Glutamatergic neuron (in vitro differentiated cells): ENCODE measurements at places on chromosomes 6 and 20. TPM values are rescaled to one million over a fixed set of nuclear protein-coding genes. Genes with fewer than 3 reads are reported as not detected.
A peak's percentile ranks its signal among the peaks of the same experiment; 100 is the strongest.

GRCh38 chr6:48733581-48733980 lies 622.6 kb upstream of the PTCHD4 start:
- DNase-seq = no peak

- DNase-seq = no peak
These were observed 72.7 kb upstream of the CCN6 start for GRCh38 chr6:111980971-111981840.

DNA sequence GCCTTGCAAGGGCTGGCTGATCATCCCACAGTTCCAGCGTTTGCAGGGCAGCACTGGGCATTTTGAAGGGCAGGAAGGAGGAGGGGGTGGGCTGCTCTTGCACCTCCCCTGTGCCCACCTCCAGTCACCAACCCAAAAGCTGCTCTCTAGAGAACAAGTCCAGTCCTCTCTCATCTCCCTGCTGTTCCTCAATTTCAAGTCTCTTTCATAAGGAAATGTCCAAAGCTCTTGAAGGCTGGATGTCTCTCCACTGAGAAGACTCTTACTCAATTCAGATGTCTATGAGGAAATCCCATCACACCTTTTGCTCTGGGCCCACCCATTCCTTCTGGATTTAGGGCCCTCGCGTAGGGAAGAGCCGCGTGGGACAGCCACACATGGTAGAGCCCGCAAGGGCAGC lies 31.7 kb downstream of the WRNIP1 start:
- no peak for DNase-seq

GRCh38 chr6:123808556-123808955 lies 4.9 kb downstream of the NKAIN2 start:
- no peak for DNase-seq

DNA sequence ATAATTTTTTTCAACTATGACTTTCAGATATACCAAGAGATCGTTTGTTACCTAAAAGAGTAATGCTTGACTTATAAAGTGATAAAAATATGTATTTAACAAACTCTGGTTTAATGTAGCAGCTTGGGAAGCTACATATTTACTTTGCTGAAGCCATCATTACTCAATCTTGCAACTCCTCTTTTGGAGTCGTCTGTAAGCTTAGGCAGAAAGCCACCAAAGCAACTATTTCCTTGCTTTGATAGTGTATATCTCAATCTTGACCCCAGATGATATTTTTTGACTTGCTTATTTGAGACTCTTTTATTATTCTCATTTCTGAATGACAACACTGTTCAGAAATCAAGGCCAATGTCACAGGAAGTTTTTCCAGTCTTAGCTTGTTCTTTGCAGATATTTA lies 183.0 kb downstream of the SAMD5 start:
- DNase-seq = no peak

- DNase-seq = no peak
These were observed 122.4 kb upstream of the VGLL2 start for GRCh38 chr6:117142995-117143394.

DNA sequence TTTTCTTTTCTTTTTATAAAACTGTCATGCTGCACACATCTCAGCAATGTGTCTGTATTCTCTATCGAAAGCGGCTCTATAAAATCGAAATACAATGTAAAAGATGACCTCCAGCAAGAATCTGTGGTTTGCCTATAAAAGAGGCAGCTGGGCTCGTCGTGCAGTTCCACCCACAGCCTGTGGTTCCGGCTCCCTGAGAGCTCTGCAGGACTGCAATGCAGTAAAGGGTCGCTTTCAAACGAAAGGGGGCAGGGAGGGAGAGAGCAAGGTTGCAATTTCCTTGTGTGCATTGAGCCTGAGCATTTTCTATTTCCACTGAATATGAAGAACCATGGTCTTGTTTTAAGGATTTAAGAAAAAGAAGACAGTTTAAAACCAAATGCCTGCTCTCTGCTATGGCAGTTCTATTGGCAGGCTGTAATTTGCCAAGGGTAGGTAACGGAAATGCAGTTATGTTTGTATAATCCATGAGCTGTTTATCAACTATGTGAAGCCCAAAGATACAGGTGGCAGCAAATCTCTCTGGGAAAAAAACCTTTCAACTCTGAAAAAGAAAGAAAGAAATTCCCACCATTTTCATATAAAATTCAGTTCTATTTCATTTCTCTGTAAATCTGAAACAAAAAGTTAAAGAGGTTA lies 236.5 kb downstream of the HACE1 start:
- DNase-seq = peak; percentile 43

- DNase-seq = no peak
These were observed 12.8 kb upstream of the SERPINB1 start for GRCh38 chr6:2854396-2854982.

GRCh38 chr6:31768363-31769257 lies 6.2 kb downstream of the SAPCD1 start:
- no peak for DNase-seq

DNA sequence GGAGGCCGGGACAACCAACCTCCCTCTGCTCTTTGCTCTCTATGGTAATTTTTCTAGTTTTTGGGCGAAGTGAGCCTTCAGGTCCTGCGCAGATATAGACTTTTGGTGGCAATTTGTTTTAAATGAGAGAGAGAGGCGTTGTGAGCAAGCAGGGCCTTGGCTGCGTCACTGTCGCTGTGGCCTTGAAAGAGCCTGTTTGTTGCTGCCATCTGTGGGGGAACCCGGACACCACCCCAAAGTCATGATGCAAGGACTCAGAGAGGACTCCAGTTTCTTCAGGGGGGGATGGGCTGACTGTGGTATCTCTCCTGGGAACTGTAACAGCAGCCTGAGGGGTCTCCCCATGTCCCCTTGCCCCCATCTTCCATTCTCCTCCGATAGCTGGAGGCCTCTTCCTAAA lies 462.7 kb upstream of the SULF2 start:
- DNase-seq = no peak

- peak; percentile 18 for DNase-seq
These were observed 989 bp downstream of the FITM2 start for GRCh38 chr20:44309763-44310663.

- no peak for DNase-seq
These were observed 593.3 kb upstream of the HS3ST5 start for GRCh38 chr6:114936080-114936479.

- no peak for DNase-seq
These were observed 68.7 kb downstream of the ENPP1 start for GRCh38 chr6:131876545-131876944.

DNA sequence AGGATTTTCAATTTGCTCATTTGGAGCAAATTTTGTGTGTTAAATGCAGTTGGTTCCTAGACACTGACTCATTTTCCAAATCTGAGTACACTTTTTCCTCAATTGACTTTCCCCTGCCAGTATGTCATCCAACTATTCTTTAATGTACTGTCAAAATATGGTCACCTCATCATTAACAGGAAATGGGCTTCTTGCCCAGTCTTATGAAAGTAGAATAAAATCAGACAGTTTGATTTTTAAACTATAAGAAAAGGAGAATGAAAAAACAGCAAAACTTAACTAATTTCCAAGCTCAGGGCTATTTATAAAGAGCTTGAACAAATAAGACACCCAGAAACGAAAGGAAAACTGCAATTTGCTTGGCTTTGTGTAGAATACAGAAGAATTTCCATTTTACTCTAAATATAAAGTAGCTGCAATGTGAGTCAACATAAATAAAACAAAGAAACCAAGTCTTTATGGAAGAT lies 43.7 kb upstream of the RAB23 start:
- DNase-seq = no peak

- no peak for DNase-seq
These were observed 2.0 kb downstream of the HLA-B start for GRCh38 chr6:31354864-31355582.

GRCh38 chr6:7324520-7324919 lies 11.5 kb upstream of the SSR1 start:
- no peak for DNase-seq

DNA sequence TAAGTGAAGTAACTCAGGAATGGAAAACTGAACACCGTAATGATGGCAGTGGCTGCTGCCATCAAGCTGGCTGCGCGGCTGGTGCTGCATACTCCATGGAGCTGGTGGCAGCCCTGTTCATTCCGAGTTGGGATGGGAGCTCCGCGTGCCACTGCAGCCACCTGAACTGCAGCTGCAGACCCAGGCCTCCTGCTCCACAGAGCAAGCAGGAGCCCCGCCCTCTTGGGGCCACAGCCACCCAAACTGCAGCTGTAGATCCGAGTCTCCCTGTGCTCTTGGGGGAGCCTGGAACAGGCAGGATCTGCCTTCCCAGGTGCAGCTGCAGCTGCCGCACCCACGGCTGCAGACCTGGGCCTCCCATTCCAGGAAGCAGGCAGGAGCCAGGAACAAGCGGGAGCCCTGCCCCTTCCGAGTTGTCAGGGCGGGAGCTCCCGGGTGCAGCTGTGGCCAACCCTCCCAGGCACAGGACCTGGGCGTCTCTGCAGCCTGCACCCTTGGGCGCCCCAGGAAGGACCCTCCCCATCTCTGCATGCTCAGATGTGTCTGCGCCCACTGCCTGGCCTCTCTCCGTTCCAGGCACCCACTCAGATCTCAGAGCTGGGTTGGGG lies 120.2 kb downstream of the GMPR start:
- no peak for DNase-seq

DNA sequence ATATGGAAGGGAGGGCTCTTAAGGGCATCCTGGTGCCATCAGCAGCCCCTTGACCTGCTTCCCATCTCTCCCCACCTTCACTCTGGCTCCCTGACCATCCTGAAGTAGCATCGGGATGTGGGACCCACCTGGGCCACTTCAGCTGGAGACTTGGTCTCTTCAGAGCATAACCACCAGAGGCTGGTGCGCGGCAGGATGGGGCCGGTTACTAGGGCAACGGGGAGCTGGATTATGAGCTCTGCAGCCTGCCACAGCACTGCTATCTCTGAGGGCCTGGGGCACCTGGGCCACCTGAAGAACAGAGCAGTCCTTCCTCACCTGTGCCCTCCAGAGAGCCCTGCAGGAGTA lies 79.7 kb downstream of the SYNJ2 start:
- DNase-seq = no peak

GRCh38 chr6:108820006-108820405 lies 28.2 kb upstream of the ARMC2 start:
- DNase-seq = no peak

GRCh38 chr20:18304618-18305017 lies 16.3 kb downstream of the ZNF133 start:
- DNase-seq = no peak

GRCh38 chr20:45176526-45177267 lies 2.0 kb downstream of the PI3 start:
- no peak for DNase-seq

- DNase-seq = no peak
These were observed 270.6 kb downstream of the PRL start for GRCh38 chr6:22026164-22026678.

- DNase-seq = no peak
These were observed 15.9 kb downstream of the OR2A4 start for GRCh38 chr6:131685266-131685780.

- no peak for DNase-seq
These were observed 76.3 kb downstream of the SYCP2L start for GRCh38 chr6:10963113-10963512.

GRCh38 chr6:52494298-52495072 lies 74.3 kb downstream of the EFHC1 start:
- no peak for DNase-seq

DNA sequence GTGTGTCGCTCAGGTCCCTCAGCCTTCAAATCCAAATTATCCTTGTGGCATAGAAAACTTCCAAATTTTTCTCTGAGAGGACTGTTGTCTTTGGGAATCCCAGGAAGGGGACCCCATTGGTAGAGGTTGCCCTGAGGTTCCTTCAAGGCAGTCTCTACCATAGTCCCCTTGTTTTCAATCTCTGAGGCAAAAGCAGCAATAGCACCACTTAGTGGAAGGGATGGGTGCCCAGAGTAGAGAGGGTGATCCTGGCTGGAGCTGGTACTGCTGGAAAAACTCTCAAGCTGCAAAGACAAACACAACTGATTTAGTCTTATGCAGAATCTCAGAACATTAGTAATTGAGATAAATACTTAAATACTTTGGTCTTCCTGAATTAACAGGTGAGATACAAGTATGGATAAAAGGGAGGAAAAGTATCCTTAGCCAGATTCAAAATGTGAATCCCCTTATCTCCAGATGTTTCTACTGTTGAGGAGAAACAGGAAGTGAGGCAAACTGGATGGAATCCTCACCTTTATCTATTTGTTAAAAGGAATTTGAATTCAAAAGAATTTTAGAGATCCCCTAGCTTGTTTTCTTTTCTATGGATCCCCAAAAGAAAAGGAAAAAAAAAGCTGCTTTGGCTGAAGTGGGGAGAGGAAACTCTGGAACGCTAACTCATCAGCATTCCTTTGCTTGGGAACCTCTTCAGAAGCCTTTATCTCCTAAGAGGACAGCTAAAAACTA lies 13.4 kb downstream of the ZNF318 start:
- no peak for DNase-seq

- DNase-seq = no peak
These were observed 10.7 kb downstream of the HLA-A start for GRCh38 chr6:29953001-29953441.

DNA sequence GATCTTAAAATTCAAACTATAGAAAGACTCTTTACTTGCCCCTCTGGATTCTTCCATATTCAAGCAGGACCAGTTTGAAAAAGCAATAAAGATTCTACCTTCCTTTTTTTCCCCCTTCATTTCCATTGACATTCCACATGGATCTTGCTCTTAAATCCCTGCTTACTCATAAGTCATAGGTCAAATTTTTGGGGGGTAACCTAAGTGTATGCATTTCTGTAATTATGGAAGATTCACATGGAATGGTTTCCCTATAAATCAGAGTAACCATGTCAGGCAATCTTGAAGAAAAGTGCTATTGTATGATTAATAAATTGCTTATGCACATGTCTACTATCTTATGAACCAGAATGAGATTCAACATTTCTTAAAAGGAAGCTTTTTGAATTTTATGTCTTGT lies 551.0 kb downstream of the HAO1 start:
- DNase-seq = no peak

DNA sequence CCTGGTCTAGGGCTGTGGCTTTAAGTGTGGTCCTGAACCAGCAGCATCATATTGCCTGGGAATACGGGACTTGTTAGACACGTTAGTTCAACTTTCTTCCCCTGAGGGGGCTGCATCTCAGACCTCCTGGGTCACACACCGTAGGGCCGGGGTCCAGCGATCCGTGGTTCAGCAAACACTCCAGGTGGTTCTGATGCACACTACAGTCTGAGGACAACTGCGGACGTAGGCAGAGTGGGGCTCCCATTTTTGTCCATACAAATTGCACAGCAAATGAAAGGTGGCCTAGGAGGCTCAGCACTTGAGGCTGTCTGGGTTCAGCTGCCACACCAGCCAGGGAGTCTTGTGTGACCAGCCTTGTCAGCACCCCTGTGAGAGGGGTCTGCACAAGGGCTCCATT lies 233.1 kb downstream of the QKI start:
- no peak for DNase-seq

GRCh38 chr6:116265041-116265829 lies 11.4 kb upstream of the TSPYL4 start:
- DNase-seq = no peak

- no peak for DNase-seq
These were observed 3.8 kb upstream of the TNFAIP3 start for GRCh38 chr6:137863091-137863797.

Gene MMP24
- total RNA-seq = 19.0 TPM

Gene ULBP2
- total RNA-seq = 5.4 TPM

Gene CRISP3
- total RNA-seq = not detected

Gene RUNX2
- not detected for total RNA-seq

Gene RAE1
- total RNA-seq = 28.3 TPM

Gene RPN2
- total RNA-seq = 156 TPM

Gene CLDN20
- total RNA-seq = not detected

Gene TRAPPC3L
- total RNA-seq = not detected

Gene OSTM1
- total RNA-seq = 47.7 TPM

Gene SLC18B1
- 5.8 TPM for total RNA-seq
